Fibroblast of upper back skin (primary cell): ENCODE measurements at places on chromosomes 3 and 15.

DNA sequence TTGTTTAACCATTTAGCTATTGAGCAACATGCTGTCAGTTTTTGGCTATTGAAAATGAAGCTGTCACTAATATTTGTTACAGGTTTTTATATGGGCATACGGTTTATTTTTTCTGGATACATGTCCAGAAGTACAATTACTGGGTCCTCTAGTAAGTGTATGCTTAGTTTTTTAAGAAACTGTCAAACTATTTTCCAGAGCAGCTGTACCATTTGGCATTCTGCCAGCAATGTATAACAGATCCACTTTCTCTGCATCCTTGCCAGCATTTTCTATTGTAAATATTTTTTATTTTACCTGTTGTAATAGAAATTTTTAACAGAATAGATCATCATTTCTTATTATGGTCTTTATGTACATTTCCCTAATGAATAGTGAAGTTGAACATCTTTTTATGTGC is 658.8 kb downstream of the EDEM1 start:
- no peak for DNase-seq

DNA sequence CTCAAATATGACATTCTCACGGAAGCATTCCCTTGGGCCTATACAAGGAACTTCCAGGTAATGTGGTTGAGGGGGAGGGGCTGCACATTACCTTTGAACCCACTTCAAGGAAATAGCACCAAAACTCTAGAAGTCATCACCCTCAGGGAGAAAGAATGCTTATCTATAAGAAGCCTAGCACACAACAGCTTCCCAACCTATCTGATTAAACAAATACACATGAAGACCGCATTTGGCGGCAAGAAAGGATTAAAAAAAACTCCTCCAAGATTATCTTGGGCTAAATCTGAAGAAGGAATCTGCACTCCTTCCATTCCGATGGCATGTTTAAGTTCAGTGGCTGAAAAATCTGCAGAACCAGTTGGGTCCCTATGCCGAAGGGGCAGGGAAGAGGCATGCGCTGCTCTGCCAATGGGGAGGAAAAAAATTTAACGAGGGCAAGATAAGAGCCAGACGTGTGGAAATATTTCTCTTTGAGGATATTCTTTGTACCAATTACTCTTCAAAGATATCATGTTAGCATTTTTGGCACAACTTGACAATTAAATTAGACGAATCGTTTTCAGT is 82.0 kb upstream of the WNT5A start:
- no peak for DNase-seq

- DNase-seq = no peak
Observed at GRCh38 chr15:69272139-69272538, 26.6 kb upstream of the PAQR5 start.

DNA sequence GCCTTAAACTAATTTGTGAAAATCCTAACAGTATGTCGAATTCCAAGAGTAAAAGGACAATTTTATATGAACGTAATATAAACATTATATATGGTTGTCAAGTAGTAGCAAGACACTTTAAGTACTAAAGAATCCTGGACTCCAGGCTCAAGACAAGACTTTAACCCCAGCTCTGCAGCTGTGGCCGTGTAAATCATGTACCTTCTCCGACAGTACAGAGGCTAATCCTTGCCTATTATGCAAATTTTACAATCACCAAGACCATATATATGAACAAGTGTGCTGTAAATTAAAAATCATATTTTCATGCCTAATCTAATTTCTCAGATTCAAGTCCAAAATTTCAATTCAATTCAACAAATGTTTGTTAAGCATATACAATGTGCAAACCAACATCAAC is 35.8 kb downstream of the RBM15B start:
- no peak for DNase-seq

GRCh38 chr15:31265871-31266711 is 60.5 kb upstream of the KLF13 start:
- peak; percentile 15 for DNase-seq

- DNase-seq = peak; percentile 44
Observed at GRCh38 chr3:174198199-174198598, 660.9 kb upstream of the NAALADL2 start.

DNA sequence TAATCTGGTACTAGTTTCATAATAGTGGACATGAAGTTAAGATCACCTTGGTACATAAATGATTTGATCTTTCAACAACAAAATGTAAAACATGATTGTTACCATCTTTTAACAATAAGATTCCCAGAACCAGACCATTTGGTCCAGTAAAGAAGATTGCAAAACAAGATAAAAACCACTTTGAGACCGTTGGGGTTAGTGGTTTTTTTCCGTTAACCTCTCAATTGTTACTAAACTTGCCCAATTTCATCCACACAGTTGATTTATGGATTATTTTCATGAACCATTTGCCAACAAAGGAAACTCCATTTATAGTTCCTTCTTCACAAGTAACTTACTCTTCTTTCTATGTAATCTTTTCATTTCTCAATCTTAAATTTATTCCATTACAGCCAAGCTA is 53.8 kb downstream of the ATP8B4 start:
- DNase-seq = peak; percentile 13

- no peak for DNase-seq
Observed at GRCh38 chr15:86650094-86650493, 570.4 kb downstream of the AGBL1 start.

DNA sequence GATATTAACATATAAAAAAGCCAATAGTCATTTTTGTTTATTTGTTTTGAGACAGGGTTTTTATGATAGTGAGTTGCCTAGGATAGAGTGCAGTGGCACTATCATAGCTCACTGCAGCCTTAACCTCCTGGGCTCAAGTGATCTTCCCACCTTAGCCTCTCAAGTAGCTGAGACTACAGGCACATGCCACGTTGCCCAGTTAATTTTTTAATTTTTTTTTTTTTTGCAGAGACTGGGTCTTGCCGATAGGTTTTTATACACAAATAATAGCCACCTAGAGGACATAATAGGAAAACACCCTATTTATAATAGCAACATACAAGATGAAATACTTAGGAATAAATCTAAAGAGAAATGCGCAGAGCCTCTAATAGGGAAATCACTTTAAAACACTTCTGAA is 13.3 kb downstream of the EIF3J start:
- DNase-seq = peak; percentile 38

DNA sequence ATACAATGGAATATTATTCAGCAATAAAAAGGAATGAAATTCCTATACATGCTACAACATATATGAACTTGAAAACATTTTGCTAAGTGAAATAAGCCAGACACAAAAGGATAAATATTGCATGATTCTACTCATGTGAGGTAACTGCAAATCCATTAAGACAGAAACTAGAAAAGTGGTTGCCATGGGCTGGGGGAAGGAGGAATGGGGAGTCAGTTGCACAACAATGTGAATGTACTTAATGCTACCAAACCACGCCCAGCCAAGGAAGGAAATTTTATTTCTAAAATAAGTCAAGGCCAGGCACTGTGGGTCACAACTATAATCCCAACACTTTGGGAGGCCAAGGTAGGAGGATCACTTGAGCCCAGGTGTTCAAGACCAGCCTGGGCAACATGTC is 9.8 kb upstream of the GMPPB start:
- no peak for DNase-seq

DNA sequence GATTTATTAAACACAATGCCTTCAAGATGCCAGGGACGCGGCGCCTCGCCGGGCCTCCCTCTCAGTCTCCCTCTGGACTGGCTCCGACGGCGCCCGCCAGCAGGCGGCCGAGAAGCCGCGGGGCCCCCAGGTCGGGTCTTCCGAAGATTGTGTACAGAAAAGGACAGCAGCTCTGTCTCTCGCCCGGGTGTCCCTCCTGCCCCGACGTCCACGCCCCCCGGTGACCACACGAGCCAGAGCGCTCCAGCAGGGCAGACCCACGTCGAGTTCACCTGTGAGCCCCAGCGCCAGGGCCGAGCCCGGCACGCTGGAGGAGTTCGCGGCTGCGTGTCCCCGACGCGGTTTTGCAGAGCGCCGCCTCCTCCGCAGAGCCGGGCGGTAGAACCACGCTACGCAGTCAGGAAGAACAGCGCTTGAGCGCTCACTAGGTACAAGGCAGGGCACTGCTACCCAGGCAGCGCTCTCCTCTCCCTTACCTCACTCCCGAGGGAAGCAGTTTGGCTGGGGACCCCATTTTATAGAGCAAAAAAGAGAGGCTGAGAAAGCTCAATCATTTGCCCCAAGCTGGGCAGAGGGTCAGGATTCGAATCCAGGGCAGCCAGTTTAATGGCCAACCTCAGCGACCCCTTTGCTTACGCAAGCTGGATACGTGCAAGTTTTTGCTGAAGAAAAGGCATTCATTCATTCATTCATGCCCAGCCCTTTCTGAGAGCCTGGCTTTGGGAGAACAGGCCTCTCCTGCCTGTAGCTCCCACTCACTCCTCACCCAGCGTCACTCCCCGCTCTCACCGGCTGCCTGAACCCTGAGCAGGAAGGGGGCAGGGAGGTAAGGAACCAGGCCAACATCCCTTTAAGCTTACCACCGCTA is 3.0 kb upstream of the TLE3 start:
- peak; percentile 81 for DNase-seq

GRCh38 chr15:45048794-45049631 is 26.0 kb downstream of the SORD start:
- no peak for DNase-seq

GRCh38 chr3:128226795-128227395 is 73.6 kb downstream of the EEFSEC start:
- DNase-seq = peak; percentile 25

DNA sequence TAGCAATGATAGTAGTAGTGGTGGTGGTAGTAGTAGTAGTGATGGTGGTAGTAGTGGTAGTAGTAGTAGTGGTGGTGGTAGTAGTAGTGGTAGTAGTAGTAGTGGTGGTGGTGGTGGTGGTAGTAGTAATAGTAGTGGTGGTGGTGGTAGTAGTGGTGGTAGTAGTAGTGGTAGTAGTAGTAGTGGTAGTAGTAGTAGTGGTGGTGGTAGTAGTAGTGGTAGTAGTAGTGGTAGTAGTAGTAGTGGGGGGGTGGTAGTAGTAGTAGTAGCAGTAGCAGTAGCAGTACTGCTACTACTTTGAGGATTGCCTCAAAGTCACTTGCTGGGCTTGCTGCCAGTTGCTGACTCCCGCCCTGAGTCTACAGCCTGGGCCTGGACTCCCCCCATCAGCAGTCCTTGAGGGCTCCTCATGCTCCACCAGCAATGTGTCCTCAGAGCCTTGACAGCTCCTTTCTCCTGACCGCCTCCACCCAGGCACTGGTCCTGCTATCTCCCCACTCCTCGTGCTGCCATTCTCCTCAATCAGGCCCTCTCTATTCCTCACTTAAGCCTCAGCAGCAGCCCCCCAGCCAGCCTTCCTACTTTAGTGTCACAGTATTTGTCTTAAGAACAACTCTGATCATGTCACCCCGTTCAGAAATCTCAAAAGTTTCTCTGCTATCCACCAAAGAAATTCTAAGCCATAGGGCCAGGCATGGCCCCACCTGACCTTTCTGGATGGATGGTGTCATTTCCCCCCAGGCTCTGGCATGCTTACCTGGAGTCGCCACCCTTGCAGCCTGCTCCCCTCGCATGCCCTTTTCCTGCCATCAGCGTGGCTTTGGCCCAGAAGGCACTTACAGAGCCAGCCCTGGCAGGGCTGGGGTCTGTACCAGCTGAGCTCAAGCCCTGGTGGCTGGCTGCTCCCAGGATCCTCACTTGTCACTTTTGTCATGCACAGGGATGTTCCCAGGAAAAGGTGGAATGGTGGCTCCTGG is 45.6 kb downstream of the DLEC1 start:
- DNase-seq = peak; percentile 37

GRCh38 chr3:10508619-10509260 is 3.4 kb upstream of the ATP2B2 start:
- DNase-seq = no peak

- no peak for DNase-seq
Observed at GRCh38 chr3:70646635-70647034, 334.2 kb upstream of the MDFIC2 start.

GRCh38 chr15:31200735-31201151 is 99.2 kb upstream of the TRPM1 start:
- DNase-seq = peak; percentile 50

- no peak for DNase-seq
Observed at GRCh38 chr15:76078285-76078877, 18.6 kb downstream of the TMEM266 start.

DNA sequence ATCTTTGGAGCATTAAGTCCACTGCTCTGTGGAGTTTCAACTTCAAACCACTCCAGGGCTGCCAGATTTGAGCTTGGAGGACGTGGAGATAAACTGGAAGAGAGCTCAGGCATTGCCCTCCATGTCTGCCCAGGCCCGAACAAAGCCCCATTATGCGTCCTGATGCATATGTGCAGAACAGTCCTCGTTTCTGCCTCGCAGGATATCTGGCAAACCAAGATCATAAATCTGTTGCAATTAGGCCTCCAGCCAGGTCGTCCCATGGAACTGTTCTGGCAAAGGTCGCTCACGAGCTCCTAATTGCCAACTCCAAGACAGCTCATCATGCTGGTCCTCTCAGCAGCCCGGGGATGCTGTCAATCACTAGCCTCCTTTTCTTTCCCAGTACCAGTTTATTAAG is 91.2 kb downstream of the SEMA5B start:
- no peak for DNase-seq

DNA sequence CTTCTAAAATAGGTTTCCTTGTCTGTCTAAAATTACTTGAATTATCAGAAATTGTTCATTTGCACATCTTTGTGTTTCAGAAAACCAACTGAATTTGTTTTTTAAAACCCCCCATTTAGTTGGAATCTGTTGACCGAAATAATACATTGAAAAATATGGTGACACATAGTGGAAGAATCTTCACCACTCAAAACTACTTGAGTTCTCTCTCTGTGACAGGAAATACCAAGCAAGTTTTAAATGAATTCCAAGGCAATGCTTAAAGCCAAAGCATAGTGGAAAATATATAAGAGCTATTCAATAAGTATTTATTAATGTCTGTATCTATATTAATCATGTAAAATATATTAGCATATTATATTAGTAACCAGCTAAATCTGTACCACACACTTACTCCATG is 224.9 kb upstream of the COL8A1 start:
- peak; percentile 83 for DNase-seq

DNA sequence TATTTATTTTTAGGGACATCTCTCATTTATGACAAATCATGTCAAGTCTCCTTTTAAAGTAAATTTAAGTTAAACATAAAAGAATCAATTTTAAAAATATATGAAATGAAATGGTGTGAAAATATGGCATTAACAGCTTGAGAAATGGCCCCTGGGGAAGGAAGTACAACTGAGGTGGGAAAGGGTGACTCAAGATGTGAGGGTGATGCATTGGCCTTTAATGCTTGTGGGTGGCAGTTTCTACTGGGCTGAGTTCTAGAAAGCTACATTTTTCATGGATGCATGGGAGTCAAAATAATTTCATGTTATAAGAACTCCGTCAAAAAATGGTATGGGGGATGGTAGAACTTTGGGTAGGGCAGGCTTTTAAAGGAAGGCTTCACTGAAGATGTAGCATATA is 708.8 kb upstream of the CFAP20DC start:
- no peak for DNase-seq
